Neural crest cell (in vitro differentiated cells): ENCODE measurements at places on chromosomes 1 and 21. TPM values are rescaled to one million over a fixed set of nuclear protein-coding genes. Genes with fewer than 3 reads are reported as not detected.

GRCh38 chr1:213008564-213008963 is 7.1 kb downstream of the ANGEL2 start:
- no peak for DNase-seq

DNA sequence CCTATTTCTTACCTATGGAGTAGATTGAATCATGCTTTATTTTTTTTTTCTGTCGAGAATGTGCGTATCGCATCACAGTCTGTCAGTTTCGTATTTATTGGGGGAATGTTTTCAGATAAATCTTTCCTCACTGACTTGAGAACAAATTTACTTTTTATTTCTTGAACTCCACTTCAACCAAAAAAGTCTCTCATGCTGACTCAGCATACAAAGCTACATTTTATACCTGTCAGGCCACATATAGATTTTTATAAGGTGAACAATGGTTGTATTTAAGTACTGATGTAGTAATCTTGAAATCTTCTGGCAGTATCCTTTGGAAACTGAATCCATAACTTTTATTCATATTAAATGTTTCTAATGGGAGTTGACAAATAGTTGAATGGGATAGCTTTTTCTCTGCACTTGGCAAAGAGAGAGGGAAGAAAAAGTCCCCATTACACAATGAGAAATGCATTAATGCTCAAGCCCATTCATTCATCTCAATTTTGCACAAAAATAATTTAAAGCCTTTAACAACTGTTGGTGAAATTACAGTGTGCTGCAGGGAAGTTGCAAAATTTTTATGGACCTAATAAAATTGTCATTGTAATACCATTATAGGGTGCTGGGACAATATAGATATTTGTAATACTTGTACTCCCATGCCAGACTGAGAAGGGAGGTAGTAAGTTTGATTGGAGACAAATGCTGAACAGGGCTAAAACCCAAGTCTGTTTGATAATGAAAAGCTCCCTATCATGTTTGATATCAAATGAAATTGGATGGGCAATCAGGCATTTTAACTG is 367.6 kb downstream of the HLX start:
- DNase-seq: no peak

- DNase-seq: no peak
Observed at GRCh38 chr1:217388522-217389065, 242.3 kb downstream of the GPATCH2 start.

The MPL gene
- not detected in 2 replicates for total RNA-seq

GRCh38 chr1:31981972-31982371 is 31.7 kb upstream of the KHDRBS1 start:
- no peak for DNase-seq

The ZNF683 gene
- total RNA-seq: not detected in 2 replicates

The ADIPOR1 gene
- total RNA-seq: 40.4 and 42.1 TPM in 2 replicates

The RYR2 gene
- 0.07 TPM in 1 of 2 replicates, not detected in the other for total RNA-seq

DNA sequence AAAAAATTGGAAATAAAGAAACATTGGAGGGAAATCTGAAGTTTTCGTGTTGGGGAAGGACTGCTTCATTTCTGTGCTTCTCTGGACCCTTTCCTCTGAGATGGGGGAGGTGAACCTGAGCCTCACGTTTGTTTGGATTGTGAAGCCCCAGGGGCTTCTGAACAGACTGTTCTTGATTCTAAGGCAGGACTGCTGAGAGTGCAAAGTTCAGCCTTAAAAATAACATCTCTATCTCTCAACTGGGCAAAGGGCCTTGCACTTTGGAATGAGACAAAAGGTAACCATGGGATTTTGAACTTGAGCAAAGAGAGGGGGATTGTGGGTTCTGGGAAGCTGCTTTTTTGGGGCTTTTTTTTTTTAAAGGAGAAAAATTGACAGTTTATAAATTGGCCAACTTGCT is 45.0 kb downstream of the GPR88 start:
- DNase-seq: no peak

- DNase-seq: no peak
Observed at GRCh38 chr1:230303822-230304221, 122.3 kb downstream of the PGBD5 start.

DNA sequence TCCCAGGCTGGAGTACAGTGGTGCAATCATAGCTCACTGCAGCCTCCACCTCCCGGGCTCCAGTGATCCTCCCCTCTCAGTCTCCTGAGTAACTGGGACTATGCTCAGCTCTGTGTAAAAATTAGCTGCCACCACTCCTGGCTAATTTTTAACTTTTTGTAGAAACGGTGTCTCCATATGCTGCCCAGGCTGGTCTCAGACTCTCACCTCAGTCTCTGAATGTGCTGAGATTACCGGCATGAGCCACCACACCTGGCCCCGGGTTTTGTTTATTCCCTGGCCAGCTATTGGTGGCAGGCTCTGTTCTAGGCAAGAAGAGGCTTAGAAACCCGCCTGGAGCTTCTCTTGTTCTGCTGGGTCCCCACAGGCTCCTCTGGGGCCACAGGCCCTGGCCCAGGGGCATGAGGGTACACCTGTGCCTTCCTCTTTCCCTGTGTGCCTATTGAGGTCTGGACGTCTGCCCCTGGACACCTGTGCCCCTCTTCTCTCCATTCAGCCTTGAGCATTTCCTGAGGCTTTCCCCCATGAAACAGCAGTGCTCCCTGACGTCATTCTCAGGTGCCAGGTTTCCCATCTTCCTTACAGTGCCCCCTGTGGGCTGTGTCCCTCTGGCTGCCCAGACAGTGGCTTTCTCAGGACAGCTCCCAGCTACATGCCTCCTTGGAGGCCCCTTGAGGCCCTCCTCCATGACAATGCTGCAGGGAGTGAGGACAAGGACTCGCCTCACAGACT is 57.5 kb downstream of the PCP4 start:
- DNase-seq: no peak

- no peak for DNase-seq
Observed at GRCh38 chr1:64112281-64112680, 91.1 kb upstream of the UBE2U start.

GRCh38 chr1:54653036-54653435 is 11.4 kb downstream of the MROH7 start:
- no peak for DNase-seq

DNA sequence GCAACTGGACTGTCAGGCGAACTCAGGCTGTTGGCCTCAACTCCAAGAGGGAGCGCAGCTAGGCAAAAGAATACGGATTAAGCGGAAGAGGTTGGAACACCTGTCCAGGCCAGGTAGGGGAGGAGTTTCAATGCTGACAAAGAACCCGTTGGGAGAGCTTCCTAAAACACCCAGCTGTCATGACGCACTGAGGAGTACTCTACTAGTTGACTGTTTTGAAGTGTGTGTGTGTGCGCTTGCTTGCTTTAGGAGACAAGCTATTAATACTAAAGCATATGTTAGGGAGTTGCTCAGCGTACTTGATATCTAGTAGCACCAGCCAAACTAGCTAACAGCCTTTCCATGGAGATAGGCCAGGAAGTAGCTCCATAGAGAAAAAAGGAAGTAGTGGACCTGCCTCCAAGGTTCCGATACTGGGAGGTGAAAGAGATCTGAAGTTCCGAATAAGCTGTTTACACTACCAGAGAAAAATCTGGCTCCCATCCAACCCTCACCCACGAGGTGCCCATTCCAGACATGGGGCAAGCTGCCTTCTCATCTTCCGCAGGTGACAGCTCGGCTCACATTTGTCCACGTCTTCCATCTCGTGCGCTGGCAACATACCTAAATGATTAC is 974 bp upstream of the FNBP1L start:
- no peak for DNase-seq

DNA sequence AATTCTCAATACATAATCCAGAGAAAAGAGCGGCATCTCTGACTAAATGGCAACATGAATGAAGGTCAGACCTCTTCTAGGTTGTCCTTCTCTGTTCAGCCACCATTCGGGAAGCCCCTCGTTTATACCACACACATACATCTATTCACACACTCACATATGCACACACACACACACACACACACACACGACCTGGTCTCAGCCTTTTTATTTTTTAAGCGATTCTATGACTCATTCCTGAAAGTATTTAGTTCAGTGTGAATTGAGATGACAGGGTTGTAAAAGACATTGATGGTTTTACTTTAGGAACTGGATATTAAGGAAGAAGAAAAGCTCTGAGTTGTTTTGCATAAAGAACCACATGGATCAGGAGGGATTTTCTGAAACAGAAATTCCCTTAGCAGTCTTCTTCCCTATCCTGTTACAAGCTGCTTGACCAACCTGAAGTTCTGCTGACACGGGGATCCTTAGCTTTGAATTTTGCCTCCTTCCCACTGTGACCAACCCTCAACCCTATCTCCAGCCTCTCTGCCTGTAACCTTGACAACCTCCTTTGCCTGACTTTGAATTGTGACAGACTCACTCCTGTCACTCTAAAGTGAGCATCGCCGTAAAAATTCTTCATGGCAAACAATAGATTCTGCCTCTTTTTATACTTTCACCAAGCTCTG is 383.1 kb upstream of the ESRRG start:
- no peak for DNase-seq

- DNase-seq: no peak
Observed at GRCh38 chr1:173258479-173259264, 51.5 kb upstream of the TNFSF4 start.

The CD55 gene
- 4.0 and 4.5 TPM in 2 replicates for total RNA-seq

DNA sequence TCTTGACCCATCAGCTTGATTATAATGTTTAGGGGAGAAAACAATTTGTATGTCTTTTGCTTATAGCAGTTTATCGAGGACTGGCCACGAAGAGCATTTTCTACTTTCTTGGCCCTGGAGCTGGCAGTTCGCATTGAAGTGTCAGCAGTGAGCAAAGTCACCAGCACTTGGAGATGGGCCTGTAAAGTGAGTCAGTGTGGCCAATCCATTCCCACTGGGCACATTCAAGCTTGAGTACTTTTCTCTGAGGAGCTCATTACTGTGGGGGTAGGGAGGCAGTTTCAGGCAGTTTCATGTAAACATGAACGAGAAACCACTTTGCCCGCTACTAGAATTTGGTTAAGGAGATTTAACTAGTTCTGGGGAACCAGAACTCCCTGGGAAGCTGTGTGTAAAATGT is 164.8 kb downstream of the PRDM2 start:
- no peak for DNase-seq

DNA sequence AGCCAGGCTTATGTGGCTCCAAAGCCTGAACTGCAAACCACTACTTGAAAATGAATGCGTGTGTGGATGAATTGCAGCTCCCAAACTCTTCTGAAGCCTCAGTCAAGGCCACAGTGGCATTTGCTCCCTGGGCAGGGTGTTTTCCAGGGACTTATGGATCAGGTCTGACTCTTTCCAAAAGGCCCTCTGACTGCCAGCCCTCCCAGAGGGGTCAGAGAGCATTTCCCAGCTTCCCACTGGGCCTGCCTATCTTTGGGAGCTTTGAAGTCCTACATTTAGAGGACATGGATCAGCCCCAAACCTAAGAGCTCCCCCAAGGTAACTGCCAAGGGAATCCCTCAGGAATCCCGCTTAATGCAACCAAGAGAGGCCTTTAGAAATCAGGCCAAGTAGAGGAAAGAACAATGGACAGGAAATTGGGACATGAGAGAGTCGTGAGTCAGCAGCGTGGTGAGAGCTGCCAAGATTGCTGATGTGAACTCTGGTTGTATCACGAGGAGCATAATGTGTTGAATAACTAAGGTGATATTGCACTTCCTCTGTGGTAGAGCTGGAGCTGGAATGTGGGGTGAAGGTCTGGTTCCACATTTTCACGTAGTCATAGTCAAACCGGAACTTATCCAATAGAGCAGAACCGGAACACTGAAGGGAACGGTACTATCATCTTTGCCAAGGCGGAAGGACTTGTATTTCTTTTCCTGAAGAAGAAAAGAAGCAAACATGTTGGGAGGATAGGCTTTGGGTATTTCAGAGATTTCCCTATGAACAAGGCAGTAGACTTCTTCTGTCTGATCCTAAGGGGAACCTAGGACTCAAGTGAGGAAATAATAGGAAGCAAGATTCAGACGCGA is 99.4 kb upstream of the JUN start:
- DNase-seq: no peak

DNA sequence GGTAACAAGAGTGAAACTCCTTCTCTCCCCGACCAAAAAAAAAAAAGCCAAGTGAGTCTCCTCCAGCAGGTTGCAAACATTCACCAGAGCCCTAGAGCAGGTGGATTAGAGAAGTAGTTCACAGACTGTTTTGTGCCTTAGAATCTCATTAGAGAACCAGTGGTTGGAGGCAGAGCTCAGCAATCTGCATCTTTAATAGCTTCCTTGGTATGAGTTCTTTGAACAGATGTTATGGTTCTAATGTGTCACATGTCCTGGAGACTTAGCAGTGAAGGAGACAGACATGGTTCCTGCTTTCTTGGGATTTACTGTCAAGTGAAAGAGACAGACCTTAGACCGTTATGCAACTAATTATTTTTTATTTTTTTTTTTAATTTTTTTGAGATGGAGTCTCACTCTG is 26.8 kb downstream of the SESN2 start:
- DNase-seq: no peak

The KRTAP19-3 gene
- not detected in 2 replicates for total RNA-seq

- no peak for DNase-seq
Observed at GRCh38 chr1:23198373-23198772, 18.9 kb downstream of the HTR1D start.

GRCh38 chr21:36115138-36115730 is 19.6 kb upstream of the CBR3 start:
- no peak for DNase-seq

DNA sequence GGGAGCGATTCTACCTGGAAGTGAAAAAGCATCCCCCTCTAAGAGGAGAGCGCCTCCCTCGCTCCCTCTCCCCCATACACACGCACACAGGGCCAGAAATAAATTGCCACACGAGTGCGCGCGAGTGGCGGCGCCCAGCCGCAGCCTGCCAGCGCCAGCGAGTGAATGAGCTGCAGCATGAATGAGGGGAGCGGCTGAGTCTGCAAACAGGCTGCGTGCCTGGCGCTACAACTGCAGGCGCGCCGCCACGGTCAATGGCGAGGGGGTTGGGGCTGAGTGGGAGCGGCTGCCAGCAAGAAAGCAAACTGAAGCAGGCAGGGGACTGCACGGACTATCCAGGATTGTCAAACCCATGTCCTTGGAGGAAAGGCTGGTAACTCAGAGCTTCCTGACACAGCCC is 2.2 kb downstream of the CAMK1G start:
- DNase-seq: peak; percentile 33

- no peak for DNase-seq
Observed at GRCh38 chr21:14763695-14764064, 217.6 kb upstream of the SAMSN1 start.

GRCh38 chr1:14552246-14552965 is 46.1 kb upstream of the KAZN start:
- no peak for DNase-seq

The TMEM51 gene
- 6.6 and 6.7 TPM in 2 replicates for total RNA-seq

The SPRR5 gene
- total RNA-seq: not detected in 2 replicates

The MRPL39 gene
- total RNA-seq: 36.5 and 39.0 TPM in 2 replicates

The KRTAP13-2 gene
- total RNA-seq: not detected in 2 replicates
